ENCODE measurements at places on chromosomes 3 and 15.

GRCh38 chr3:3707858-3708768, 91.1 kb upstream of the LRRN1 start:
- DNase-seq = no peak

GRCh38 chr3:66152336-66152735, 68.5 kb upstream of the SLC25A26 start:
- no peak for DNase-seq

DNA sequence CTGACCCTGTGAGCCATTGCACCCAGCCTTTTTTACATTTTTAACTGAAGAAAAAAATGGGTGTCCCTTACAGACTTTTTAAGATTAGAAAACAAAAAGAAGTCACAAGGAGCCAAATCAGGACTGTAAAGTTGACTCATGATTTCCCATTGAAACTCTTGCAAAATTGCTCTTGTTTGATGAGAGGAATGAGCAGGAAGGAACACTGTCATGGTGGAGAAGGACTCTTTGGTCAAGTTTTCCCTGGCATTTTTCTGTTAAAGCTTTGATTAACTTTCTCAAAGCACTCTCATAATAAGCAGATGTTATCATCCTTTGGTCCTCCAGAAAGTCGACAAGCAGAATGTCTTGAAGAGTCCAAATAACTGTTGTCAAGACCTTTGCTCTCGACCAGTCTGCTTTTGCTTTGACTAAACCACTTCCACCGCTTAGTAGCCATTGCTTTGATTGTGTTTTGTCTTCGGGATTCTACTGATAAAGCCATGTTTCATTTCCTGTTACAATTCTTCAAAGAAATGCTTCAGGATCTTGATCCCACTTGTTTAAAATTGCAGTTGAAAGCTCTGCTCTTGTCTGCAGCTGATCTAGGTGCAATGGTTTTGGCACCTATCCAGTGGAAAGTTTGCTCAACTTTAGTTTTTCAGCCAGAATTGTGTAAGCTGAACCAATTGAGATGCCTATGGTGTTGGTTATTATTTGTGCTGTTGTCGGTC, 369.4 kb downstream of the MAGI1 start:
- no peak for DNase-seq

GRCh38 chr3:122247825-122248185, 64.3 kb downstream of the CASR start:
- no peak for DNase-seq
